Psoas muscle (tissue), 8 donors: ENCODE measurements at places on chromosomes 11 and 22.
A peak's percentile ranks its signal among the peaks of the same experiment; 100 is the strongest.

DNA sequence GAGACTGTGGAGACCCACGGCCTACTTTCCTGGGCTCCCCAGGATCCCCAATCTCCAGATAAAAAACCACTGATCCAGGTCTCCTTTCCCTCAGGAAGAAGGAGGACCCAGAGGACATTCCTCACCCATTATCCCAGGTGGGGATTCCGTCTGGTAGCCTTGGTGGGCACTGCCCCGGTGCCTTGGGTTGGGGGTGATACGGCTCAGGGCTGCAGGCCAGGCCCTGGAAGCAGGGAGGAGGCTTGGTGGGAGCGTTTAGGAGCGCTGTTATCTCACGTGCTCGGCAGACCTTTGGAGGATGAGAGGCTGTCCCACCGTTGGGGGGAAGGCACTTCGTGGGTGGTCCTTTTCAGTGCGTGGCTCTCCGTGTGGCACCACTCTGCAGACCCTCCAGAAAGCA lies 926.3 kb downstream of the BRD1 start:
- DNase-seq = no peak

DNA sequence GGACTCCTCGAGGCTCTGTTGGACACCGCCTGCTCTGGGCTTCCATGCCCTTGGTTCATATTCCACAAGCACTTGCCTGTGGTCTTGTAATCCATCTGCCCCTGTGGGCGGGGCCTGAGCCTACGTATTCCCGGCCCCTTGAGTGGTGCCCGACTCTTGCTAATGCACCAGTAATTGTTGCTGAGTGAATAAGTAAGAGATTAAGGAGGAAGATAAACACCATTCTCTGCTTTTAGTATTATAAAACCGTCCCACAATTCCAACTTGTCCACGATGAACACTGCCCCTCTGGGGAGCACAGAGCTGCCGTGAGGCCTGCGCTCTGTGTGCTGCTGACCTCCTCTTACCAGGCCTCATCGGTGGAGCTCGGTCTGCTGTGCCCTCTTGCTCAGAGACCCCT lies 50.3 kb downstream of the MICAL2 start:
- DNase-seq = no peak

DNA sequence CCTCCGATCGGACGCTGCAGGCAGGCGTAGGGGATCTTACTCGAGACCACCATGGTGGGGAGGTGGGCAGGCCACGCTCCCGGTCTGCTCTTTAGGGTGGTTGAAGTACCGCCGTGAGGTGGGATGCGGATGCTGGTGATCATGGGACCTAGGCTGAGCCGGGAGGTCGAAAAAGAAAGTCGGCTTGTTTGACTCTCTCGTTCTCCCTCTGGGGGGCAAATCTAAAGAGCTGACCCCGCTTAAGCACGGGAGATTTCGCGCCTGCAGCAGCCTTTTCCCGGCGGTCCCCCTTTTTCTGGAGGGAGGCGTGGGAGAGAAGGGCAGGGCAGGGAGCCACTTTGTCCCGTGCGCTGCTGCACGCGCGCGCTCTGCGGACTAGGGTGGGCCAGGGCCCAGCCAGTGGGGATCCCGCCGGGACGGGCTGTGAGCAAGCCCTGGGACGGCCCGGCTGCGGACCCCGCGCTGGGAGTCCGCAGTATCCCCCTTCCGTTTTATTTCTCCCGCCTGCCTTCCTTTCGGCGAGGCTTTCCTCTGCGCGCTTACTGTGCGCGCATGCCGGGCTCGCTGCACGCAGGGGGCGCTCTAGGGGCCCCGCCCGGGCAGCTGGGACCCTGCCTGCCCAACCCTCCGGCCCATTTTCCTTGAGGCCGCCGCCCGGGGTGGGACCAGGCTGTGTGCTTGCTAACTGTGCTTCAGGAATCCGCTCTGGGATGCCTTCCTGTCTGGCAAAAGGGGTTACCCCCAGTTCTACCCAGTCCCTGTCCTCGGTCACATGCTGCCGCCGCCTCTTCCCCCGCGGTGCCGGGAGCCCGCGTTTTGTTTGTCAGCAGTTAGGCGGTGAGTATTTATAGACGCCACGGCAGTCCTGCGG lies 81.0 kb downstream of the PRR5L start:
- peak; percentile 65 for DNase-seq

- DNase-seq = no peak
Measured at GRCh38 chr11:120688163-120688562, 176.6 kb downstream of the GRIK4 start.

DNA sequence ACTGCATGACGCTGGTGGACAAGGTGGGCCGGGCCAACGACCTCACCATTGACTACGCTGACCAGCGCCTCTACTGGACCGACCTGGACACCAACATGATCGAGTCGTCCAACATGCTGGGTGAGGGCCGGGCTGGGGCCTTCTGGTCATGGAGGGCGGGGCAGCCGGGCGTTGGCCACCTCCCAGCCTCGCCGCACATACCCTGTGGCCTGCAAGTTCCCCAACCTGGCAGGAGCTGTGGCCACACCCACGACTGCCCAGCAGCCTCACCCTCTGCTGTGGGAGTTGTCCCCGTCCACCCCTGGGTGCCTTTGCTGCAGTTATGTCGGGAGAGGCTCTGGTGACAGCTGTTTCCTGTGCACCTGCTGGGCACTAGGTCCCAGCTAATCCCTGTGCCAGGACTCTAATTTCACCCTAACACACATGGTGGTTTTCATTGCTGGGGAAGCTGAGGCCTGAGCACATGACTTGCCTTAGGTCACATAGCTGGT lies 49.0 kb upstream of the PPP6R3 start:
- peak; percentile 78 for DNase-seq
